Activated CD8-positive, alpha-beta memory T cell treated with anti-CD3 and anti-CD28 coated beads, Interleukin-2, amount 50 U/mL, for 4 hours (primary cell): ENCODE measurements at places on chromosomes 3 and 15.
A peak's percentile ranks its signal among the peaks of the same experiment; 100 is the strongest.

GRCh38 chr3:4601892-4602291 lies 108.7 kb downstream of the ITPR1 start:
- no peak for DNase-seq

- no peak for DNase-seq
These were observed 1.0 kb downstream of the XYLB start for GRCh38 chr3:38347421-38348200.

DNA sequence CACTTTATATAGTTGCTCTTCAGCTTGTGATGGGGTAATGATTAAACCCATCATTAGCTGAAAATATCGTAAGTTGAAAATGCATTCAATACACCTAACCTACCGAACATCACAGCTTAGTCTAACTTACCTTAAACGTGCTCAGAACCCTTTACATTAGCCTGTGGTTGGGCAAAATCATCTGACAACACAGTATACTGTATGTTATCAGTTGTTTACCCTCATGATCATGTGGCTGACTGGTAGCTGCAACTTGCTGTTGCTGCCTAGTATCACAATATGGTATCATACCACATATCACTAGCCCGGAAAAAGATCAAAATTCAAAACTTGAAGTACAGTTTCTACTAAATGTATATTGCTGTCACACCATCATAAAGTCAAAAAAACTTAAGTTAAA lies 9.5 kb downstream of the ZNF280D start:
- no peak for DNase-seq

DNA sequence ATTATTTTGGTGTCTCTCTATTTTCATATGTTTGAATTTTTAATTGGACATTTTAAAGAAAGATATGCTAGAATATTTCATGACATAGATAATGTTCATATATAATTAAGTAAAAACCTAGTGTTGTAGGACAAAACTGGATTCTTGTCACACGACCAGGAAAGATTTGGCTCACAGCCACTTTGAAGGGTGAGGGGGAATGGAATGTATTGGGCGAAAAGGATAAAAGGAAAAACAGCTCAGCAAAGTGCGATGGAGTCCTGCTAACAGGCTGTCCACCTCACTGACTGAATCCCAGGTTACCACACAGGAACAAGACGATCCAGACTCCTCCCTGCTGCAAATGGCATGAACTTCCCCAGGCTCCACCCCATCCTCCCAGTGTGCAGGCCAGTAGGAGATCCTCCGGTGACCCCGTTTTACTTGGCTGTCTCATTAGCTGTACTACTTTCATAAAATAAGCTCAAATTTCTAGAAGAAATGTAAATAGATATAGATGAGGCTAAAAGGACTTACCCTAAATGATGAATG lies 186.2 kb downstream of the CD47 start:
- no peak for DNase-seq

GRCh38 chr3:72696815-72697214 lies 151.4 kb downstream of the SHQ1 start:
- DNase-seq: no peak

DNA sequence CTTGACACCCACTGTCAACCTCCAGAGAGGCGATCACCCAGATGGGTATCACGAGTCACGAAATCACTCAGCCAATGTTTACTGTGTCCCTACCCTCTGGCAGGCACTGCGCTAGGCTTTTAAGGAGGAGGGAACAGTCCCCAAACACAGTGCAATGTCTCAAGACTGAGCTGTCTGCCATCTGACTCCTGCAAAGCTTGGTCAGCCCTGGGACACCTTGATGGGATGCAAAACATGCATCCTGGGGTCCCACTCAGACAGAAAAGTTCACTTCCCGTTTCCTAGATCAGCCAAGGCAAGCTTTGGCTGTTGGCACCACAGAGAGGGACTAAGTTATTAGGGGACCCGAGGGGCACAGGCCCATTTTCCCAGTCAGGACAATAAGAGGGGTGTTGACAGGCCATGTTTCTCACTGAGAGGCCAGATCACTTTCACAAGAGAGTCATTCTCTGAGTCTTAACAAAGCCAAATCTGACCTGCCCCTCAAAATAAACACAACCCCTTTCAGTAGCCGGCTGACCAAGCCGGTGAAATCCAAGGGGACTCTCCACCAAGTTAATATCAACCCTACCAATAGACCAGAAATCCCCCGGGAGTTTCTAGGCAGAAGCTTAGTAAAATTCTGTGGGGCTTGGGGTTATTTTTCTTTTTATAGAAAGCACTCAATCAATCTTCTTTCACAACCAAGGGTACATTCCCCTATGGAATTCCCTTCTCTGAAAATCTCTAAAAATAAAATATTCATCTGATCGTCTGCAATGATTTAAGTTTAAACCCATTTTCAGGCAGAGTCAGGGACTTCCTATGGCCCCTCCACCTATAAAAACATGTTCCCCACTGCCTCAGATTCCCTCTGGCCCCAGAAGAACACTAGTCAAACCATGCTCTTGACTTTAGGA lies 3.5 kb downstream of the RFTN1 start:
- no peak for DNase-seq

DNA sequence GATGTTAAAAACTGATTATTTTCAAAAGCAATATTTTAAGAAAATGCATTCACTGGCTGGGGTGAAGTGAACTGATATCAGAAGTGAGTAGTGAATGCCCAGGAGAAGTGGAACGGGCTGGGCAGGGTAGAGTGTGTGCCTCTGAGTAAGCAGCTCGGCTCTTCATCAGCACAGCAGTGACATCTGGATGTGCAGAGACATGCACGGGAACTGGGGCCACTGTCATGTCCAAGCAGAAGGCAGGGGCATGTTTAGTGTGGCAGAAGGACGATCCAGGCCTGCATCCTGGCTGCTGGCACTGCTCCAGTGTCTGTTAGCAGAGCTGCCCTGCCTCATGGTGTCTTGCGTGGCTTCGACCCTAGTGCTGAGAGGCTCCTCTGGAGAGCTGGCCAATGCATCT lies 305.6 kb upstream of the LRRFIP2 start:
- no peak for DNase-seq

GRCh38 chr3:66993082-66993481 lies 5.0 kb upstream of the KBTBD8 start:
- DNase-seq: no peak

DNA sequence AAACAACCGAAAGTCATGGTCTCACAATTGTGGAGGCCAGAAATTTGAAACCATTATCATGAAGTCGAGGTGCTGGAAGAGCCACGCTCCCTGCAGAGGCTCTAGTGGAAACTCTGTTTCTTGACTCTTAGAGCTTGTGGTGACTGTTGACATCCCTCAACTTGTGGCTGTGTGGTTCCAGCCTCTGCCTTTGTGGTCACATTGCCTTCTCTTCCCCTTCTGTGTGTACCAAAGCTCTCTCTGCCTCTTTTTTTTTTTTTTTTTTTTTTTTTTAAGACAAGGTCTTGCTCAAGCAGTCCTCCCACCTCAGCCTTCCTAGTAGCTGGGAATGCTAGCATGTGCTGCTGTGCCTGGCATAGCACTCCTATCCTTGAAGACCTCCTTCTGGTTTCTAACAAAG lies 48.7 kb upstream of the CRTC3 start:
- peak; percentile 17 for DNase-seq

- DNase-seq: no peak
These were observed 35.7 kb downstream of the PYGO1 start for GRCh38 chr15:55552451-55552850.

DNA sequence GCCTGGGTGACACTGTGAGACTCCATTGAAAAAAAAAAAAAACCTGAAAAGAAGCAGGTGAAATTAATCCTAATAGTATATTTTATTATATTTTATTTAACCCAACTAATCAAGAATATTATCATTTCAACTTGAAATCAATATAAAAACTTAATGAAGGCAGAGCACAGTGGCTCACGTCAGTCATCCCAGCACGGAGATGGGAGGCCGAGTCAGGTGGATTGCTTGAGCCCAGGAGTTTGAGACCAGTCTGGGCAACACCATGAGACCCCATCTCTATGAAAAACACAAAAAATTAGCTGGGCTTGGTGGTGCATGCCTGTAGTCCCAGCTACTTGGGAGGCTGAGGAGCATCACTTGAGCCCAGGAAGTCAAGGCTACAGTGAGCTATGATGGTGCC lies 33.3 kb upstream of the SLC41A3 start:
- no peak for DNase-seq

DNA sequence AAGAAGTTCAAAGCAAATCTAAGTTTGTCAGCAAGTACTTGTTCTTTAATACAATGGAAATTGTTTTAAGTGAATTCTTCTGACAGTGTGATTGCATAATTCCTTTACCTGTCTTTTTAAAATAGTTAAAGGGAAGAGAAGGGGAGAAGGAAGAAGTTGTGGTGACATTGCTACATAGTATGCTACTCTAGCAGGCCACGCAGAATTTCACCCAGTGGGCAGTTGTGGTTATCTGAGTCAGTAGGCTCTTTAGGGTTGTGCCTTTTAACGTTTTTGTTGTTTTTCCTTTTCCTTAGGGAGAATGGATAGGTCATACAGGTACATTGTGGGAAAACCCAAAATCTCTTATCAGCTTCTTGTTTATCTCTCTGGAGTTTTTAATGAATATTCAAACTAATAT lies 40.4 kb downstream of the KIF15 start:
- no peak for DNase-seq

- DNase-seq: no peak
These were observed 247.1 kb upstream of the LMCD1 start for GRCh38 chr3:8254489-8254888.

- no peak for DNase-seq
These were observed 66.0 kb downstream of the DCUN1D1 start for GRCh38 chr3:182914341-182914740.

DNA sequence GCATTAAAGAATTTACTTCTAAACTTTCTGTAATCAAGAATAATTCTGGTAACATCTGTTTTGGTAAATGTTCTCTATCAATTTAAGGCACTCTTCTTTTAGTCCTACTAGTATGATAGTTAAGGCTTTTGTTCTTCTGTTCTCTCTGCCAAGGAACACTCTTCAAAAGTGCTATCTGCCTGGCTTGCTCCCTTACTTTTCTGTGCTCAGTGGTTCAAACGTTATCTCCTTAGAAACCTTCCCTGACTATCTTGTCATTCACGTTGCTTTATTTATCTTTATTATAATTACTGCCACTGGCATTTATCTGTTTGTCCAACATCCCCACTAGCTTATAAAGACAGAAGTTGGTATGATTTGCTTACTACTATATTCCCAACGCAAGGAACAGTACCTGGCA lies 59.2 kb downstream of the RFX7 start:
- no peak for DNase-seq

- no peak for DNase-seq
These were observed 70.4 kb downstream of the UMPS start for GRCh38 chr3:124800511-124801258.

- DNase-seq: no peak
These were observed 150.3 kb downstream of the AGBL1 start for GRCh38 chr15:86229936-86230335.

DNA sequence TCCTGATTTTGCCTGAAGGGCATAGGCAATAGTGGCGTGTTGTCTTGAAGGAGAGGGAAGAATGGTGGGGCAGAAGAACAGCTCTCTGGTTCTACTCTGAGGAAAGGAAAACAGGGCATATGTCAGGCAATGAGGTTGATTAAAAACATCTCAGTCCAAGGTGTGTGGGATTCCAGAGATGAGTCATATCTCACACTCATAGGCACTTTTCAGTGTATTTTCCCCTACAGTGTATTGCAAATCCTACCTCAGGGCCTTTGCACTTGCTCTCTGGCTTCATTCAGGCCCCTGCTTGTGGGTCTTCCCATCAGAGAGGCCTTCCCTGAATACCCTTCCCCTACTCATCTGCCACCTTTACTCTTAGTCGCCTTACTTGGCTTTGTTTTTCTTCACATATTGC lies 107.8 kb downstream of the SLCO3A1 start:
- no peak for DNase-seq
